ENCODE measurements at places on chromosomes 16 and 17.
A peak's percentile ranks its signal among the peaks of the same experiment; 100 is the strongest.

DNA sequence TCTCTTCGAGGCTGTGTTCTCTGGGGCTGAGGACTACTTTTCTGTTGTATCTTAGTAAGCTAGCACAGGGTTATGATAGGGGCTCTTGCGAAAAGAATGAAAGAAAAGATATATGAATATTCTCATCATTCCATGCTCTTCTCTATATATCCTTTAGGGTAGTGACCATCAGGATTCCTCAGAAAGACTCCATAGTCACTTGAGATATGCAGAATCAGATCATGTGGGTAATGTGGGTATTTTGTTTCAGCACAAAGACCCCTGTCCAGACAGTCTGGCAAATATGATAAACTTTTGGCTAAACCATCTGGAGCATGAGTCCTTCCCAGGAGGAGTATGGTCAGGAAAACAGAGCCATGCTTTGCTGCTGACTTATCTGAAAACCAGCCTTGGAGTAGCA lies 21.5 kb downstream of the CRYM start:
- no peak for DNase-seq

- no peak for DNase-seq
These were observed 42.1 kb downstream of the USP31 start for GRCh38 chr16:23107117-23107516.

- no peak for DNase-seq
These were observed 908 bp downstream of the COG4 start for GRCh38 chr16:70522216-70523075.

GRCh38 chr16:21162661-21163151 lies 4.2 kb downstream of the LDAF1 start:
- DNase-seq: no peak

DNA sequence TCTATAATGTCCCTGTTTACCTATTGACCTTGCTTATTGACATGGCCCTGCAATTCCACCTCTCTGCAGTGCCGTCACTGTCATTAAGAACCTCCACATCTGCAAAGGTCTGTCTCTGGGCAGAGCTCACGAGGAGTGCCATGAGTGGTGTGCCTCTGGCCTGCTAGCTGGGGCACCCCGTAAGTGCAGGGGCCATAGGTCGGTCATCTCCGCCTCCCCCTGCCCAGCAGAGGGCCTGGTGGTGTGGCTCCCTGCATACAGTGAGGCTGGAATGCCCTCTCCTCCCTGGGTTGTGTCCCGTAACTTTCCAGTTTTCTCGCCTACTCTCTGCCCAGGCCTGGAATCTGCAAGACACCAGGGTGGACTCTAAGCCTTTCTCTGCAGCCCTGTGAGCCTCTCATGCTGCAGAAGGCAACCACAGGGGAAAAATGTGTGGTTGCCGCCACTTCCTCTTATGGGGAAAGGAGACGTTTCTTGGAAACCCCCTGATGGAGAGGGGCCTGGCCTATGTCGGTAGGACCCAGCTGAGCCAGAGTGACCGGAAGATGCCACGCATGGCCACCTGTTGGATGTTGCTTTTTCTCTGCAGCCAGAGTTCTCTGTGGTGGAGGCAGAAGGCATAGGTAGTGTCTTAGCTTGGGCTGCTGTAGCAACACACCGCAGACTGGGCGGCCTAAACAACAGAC lies 2.7 kb upstream of the SNX20 start:
- no peak for DNase-seq

DNA sequence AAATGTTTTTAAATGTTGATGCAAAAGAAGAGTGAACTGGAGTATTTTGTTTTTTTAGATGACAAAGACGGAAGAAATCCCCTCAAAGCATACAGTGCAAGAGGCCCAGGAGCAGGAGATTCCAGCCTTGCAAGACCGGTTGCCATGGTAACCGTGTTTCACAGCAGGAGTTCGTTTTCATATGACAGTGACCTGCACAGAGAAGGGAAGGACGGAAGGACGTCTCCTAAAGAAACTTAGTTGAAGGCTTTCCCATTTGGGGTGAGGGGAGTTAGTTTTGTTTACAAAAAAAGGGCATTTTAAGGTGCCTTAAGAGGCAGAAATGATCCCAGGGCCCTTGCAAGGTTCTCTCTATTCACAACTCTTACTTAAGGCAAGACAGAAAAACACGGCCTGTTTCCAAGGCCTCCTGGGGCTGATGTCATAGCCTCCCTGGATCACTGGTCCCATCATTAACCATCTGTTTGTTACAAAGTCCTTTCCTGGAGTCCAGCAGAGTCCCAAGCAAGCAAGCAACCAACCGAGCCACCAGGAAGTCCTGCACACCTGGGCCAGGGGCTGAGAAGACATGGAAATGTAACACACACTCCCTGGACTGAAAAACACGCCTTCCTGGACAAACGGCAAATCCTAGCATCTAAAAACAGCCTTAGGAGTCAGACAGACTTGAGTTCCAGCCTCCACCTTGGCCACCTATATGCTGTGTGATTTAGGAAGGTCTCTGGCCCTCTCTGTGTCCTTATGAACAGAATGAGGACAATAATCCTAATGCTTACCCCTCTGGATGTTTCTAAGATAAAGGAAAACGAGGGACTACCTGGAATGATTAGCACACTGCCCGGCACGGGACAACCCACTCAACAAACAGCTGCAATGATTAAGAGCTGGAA lies 30.3 kb upstream of the RPH3AL start:
- no peak for DNase-seq

DNA sequence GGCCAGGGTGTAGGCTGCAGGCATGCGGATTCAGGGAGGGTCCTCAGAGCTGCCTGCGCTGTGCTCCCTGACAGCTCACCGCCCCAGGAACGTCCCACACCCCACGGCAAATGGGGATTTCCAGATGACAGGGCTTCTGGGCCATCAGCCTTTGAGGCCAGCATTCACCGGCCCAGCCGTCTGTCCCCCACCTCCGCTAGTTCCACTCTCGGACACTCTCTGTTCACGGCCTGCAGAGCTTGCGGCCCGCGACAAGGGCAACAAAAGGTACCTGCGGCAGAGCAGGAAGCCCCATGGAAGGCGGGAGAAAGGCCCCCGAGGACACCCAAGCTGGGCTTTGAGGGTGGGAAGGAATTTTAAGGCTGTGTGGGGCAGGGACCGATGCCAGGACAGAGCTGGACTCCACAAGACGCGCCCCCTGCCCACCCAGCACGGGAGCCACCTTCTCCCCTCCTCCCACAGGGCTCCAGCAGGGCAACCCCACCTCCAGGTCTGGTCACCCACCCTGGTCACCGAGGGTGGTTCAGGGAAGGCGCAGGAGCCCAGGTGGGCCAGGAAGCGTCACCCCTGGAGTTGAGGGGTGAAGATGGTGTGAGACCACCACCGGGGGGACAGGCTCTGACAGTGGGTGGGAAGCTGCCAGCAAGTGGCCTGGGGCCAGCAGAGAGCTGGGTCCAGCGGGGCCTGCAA lies 5.6 kb upstream of the CYBA start:
- DNase-seq: no peak

- peak; percentile 45 for DNase-seq
These were observed at the start of gene RAP1GAP2 for GRCh38 chr17:2796164-2797125. Gene RAP1GAP2 (plus strand): TSS chr17:2796438. CDS start chr17:2796528, 90 bp downstream.

DNA sequence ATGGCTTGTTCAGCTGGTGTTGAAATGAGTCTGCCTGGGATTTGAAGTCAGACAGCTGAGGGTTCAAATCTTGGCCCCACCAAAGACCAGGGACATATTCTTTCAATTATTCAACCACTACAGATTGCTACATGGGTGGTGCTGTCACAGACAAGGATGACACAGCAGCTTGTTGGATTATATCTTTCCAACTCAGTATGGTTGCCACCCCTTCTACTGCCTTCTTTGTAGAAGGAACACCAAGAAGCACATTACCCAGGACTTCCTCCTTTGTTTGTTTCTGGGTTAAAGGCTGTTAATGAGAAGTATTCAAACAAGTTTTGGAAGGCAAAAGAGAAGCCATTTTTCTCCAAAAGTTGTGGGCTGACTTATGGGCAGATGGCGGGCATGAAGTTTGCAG lies 78.6 kb downstream of the COPRS start:
- DNase-seq: no peak

DNA sequence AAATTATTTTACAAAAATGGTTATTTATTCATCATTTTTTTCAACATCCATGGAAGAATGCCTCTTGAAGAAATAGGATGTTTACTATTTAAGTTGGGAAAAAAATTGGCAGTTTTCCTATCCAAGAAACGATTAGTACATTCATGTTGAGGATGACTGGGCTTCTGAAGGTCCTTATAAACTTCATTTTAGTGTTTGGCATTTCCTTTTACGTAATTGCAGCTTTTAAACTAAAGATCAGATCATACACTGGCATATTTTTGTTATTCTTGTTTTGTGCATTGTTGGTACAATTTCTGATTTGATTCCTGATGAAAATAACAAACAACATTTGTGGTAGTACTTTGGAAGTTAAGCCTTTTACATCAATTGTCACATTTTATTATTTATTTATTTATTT lies 11.5 kb downstream of the KCNJ16 start:
- no peak for DNase-seq

All from stimulated activated CD4-positive, alpha-beta T cell treated with anti-CD3 and anti-CD28 coated beads, Interleukin-12 subunit alpha, Interleukin-12 subunit beta, amount 100 ng/mL, for 4 hours (primary cell).